ENCODE measurements at places on chromosomes 12 and 14.

- DNase-seq: no peak
Observed at GRCh38 chr12:53198486-53199110, 8.5 kb downstream of the ITGB7 start.

- DNase-seq: no peak
Observed at GRCh38 chr12:71425568-71426299, 13.9 kb upstream of the LGR5 start.

GRCh38 chr12:19771858-19772257 is 332.6 kb downstream of the AEBP2 start:
- no peak for DNase-seq

DNA sequence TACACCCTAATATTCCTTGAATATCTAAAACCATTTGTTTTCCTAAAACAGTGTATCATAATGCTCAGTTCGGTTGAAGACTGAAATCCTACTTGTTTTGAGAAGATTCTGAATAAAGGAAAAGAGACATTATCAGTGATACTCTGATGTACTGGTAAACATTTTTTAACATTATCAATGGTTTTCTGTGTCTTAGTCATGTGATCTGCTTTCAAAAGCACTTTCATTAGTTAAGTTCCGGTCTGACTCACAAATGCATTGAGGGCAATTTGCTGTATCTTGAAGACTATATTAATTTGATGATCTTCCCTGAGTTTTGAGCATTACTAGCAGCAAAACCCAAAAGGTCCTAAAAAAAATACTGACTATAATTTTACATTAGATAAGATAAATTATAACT is 145.6 kb downstream of the PRKD1 start:
- DNase-seq: no peak

DNA sequence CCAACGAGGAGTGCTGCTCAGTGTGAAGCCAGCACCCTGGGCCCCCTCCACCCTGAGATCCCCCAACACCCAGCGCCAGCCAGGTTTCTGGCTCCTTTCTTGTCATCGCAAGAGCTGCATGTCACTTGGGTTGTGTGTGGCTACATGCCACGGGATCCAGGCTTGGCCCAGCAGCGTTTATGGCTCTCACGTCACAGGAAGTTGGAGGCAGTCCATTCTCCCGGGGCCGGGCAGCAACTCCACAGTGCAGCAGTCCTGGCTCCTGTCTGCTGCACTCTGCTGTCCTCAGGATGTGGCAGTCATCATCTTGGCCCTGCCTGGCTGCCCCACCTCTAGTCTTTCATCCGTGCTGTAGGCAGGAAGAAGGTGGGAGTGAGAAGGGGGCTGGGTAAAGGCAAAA is 78.3 kb downstream of the AACS start:
- DNase-seq: peak; percentile 7

DNA sequence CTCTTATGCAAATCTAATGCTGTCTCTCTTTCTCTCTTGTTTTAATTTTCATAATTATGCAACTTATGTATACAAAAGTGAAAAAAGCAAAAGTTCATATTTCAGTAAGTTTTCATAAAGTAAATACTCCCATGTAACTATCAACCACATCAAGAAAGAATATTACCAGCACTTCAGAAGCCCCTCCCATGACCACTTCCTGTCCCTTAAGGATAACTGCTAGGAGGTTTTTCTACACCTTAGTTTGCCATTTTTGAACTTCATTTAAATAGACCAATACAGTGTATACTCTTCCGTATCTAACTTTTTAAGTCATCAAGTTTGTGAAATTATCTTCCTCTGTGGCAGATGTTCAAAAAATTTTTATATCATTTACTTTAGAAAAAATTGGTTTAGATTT is 547 bp upstream of the OR4K15 start:
- DNase-seq: no peak

GRCh38 chr12:116090516-116090915 is 187.0 kb downstream of the MED13L start:
- DNase-seq: no peak

DNA sequence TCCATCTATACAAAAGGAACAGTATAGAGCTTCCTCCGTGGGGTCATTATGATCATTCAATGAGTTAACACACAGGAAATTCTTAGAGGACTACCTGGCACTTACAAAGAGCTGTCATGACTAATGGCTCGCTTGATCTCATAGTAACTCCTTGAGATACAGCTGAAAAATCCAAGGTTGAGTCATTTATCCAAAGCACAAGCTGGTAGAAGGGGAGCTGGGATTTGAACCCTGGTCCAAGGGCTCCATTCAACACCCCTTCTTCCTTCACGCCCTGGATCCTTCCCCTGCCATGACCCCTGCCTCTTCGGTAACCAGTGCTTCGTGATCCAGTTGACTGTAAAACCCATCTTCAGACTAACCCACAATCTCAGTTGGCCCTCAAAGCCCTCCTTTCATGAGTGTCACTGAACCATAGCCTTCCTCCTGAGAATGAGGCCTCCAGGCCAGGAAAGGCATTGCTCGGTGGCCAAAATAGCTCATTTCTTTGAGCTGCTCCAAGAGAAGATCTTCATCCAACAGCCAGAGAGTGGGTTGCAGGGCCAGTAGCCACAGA is 7.8 kb downstream of the ZFP36L1 start:
- DNase-seq: peak; percentile 69

DNA sequence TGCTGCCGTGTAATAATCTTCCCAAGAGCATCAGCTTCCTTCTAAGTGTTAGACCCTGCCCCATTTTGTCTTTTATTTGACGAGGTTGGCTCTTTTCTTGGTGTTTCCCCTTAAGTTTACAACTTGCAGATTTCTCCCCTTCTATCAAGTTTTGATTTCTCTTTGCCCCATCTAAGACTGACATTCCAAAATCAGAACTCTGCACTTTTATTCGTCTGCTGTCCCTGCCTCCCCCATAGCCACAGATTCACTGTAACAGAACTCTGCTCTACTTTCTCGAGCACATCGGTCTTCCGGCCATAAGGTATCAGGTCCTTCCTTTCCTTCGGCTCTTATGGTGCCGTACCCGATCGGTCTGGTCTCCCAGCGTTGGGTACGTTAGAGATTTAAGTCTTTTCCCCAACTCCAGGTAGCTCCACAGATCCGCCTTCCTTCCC is 563 bp downstream of the DCP1B start:
- DNase-seq: no peak

DNA sequence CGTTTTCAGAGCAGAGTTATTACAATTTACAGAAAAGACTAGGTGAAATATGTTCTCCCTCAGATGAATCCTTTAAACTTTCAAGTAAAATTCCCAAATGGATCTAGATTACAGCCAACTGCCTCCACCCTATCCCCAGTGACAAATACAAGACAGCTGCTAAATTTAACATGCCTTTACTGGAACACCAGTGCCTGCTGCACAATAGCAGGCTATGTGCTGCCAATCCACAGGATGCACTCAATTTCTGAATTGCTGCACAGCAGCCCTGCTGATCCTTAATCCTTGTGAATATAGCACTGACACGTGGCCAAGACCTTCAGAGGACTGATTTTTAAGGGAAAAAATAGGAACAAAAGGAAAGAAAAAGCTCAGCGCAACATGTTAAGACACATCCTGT is 128.9 kb downstream of the CCER1 start:
- DNase-seq: no peak

DNA sequence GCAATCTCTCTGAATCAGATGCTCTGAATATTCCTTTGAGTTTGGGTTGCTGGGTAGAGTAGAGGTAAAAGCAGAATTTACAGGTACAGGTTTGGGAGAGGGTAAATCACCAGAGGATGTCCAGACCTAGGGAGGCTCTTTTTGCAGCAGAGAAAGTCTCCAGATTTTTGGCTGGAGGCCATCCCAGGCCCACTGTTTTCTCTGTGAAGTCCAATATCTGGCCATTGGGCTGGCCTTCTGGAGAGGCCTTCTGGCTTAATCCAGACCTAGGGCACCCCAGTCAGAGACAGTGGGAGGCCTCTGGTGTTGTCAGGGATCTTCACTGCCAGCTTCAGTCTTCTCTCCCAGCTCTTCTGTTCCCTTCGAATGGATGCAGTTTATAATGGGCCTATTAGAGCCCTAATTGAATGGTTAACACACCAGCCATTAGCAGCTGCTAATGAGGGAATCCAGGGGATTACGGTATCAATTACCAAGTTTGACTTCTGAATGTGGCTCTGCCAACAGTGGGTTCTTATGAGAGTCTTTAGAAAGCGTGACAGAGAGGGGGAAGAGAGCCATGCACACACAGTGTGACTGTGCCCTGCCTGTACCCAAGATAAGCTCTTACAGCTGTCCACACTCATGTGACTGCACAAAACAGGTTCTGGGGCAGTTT is 183.1 kb downstream of the EMP1 start:
- DNase-seq: no peak

DNA sequence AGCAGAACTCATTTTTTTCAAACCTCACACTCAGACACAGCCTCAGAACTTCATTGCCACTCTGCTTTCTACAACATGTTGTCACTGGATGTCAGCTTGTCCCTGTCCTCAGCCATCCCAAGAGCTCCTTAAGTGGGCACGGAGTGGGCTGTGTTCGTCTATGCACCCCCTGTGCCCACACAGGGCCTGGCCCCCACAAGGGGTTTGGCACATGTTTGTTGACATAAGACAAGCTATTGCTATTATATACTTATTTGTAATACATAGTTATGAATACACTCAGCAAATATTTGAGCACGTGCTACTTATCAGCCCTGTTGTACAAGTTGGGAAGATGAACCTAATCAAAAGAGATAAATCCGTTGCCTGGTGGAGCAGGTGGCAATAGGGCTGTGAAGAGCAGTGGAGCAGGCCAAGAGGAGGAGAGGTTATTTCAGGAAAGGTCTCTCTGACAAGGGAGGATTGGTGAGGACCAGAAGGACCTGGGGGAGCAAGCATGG is 4.3 kb upstream of the BDKRB1 start:
- DNase-seq: no peak

GRCh38 chr12:1509413-1510052 is 84.8 kb downstream of the FBXL14 start:
- DNase-seq: no peak

GRCh38 chr14:76040704-76041103 is 55.1 kb downstream of the IFT43 start:
- DNase-seq: no peak

GRCh38 chr14:31241450-31242114 is 34.0 kb upstream of the HECTD1 start:
- no peak for DNase-seq

- no peak for DNase-seq
Observed at GRCh38 chr12:67151886-67152285, 117.3 kb upstream of the CAND1 start.

DNA sequence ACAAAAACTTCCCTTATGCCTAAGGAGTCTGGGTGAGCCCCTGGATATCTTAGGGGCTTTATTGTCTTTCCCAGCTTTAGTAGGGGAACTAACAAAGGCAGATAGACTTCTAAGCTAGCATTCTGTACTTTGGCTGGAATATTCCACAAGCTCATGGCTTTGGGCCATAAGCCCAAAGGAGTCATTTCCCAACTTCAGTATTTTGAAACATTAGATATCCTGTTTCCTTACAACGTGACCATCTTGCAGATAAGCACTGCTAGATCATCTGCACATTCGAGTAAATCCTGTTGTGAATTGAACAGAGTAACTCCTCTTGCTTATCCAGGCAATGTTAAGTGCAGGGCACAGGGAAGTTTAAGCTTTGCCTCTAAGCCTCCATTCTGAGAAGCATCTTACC is 70.6 kb upstream of the ACTN1 start:
- DNase-seq: peak; percentile 87

GRCh38 chr12:106128585-106129328 is 10.0 kb downstream of the NUAK1 start:
- DNase-seq: no peak

- DNase-seq: no peak
Observed at GRCh38 chr12:54588890-54589267, 420 bp upstream of the PPP1R1A start.

- DNase-seq: no peak
Observed at GRCh38 chr14:105857220-105857825, 330.9 kb downstream of the TMEM121 start.

- DNase-seq: peak; percentile 1
Observed at GRCh38 chr14:85471744-85472143, 58.2 kb upstream of the FLRT2 start.

DNA sequence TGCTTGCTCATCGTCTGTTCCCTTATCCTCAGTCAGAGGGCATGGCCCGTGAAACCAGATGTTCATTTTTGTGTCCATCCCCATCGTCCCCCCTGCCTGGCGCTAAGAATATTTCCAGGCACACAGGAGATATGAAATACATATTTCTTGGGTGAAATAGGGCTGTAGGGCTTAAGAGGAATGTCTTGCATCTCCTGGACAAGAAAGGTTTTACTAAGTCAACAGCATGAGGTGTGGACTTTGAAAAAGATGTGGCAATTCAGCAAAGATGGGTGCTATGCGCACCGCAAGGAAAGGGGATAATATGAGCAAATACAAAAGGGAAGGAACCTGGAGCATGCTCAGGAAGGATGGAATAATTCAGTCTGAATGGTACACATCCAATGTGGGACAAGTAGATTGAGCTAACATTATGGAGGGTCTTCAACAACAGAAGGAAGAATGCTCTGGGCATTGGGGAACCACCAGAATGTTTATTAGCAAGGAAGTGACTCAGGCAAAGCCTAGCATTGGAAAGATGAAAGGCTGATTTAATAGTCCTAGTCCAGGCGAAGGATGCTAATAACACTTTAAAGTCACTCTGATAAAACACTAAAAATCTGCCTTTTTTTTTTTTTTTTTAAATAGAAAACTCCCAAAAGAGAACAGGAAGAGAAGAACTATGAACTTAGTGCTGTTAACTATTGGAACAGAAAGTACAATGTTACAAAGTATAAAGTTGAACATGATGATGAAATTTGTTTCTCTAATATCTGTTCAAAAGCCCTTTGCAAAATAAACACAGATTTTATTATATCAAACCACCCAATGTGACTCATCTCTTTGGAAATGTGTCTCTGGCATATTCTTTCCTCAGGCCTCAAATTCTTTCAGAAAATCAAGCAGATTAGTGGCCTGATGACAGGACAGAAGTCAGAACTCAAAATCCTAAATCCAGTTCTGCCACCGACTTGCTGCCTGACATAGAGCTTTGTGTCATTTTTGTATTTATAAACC is 449.5 kb downstream of the BCAT1 start:
- DNase-seq: peak; percentile 16

DNA sequence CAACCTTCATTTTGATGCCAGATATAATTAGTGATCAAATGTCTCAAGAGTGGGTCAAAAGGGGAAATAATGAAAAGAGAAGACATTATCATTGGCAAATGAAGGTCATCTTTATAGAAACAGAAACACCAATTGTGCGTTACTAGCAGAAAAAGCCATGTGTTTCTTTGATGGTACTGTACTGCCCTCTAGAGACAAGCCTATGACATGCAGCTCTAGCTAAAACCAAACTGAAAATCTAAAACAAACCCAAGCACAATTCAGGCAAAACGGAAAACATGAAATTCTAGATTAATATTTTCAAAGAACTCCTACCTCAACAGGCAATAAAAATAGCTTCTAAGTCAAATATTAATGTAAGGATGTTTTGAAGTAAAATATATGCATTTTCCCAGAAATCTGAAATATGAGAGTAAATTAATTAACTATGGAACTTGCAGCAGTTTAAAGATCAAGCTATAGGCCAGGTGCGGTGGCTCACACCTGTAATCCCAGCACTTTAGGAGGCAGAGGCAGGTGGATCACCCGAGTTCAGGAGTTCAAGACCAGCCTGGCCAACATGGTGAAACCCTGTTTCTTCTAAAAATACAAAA is 115.4 kb downstream of the KLHL28 start:
- peak; percentile 69 for DNase-seq

- DNase-seq: no peak
Observed at GRCh38 chr12:57039016-57039798, 10.7 kb downstream of the MYO1A start.

GRCh38 chr12:110280392-110280778 is 662 bp upstream of the ATP2A2 start:
- DNase-seq: peak; percentile 44
